Frontal cortex (tissue), 4 donors: ENCODE measurements at places on chromosomes 7 and 10. TPM values are rescaled to one million over a fixed set of nuclear protein-coding genes. Genes with fewer than 3 reads are reported as not detected.

Gene HHEX
- 0.82 TPM for total RNA-seq

DNA sequence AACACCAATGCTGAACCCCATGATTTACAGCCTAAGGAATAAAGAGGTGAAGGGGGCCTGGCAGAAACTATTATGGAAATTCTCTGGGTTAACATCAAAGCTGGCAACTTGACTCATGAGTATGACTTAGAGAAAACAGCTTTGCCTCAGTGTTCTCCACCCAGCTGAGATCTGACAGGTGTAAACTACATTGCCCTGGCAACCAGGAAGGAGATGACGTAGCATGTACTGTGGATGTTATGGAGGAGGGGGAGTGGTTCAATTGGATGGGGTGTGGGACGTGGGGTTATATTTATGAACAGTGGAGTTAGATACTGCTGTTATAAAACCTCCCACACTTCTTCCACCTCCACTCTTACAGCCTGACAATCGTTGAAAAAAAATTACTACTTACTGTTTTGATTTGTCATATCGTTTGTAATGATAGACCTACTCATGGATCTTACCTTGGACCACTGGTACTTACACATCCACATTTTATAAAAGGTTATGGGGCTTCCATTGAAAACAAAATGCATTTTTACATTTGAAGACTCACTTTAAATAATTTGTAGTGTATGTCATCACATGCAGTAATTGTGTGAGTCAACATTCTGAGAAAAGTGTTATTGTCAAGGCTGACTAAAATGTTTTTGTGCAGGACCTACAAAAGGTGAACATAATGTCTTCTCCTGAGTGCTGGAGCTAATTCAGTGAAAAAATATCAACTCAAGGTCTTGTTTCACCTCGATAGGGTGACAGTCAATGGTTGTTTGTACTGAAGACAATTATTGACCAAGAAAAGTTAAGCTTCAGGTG lies 6.4 kb downstream of the OR2F1 start:
- DNase-seq, result no peak

- no peak for DNase-seq
Observed at GRCh38 chr7:128090492-128090891, 59.3 kb upstream of the LRRC4 start.

DNA sequence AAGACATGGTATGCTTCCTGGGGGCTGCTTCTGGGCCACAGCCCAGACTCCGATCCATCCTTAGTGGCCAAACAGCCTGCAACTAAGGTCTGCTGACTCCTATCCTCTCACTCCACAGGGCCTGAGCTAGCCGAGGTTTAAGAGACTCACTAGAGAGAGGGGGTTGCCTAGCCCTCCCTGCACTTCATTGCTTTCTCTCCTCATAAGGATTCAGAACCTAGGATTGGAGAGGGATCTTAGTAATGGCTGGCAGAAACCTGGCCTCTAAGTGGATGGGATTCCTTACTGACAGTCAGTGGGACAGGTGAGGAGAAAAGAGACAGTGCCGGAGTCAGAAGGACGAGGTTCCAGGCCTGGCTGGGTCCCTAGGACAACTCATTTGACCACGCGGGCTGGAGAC lies 8.2 kb upstream of the DDIT4 start:
- DNase-seq, result no peak

- no peak for DNase-seq
Observed at GRCh38 chr10:73907841-73908517, 3.0 kb upstream of the PLAU start.
